ENCODE measurements at places on chromosomes 16 and 17.

- DNase-seq: no peak
Measured at GRCh38 chr17:67466251-67466796, 89.2 kb downstream of the PITPNC1 start.

DNA sequence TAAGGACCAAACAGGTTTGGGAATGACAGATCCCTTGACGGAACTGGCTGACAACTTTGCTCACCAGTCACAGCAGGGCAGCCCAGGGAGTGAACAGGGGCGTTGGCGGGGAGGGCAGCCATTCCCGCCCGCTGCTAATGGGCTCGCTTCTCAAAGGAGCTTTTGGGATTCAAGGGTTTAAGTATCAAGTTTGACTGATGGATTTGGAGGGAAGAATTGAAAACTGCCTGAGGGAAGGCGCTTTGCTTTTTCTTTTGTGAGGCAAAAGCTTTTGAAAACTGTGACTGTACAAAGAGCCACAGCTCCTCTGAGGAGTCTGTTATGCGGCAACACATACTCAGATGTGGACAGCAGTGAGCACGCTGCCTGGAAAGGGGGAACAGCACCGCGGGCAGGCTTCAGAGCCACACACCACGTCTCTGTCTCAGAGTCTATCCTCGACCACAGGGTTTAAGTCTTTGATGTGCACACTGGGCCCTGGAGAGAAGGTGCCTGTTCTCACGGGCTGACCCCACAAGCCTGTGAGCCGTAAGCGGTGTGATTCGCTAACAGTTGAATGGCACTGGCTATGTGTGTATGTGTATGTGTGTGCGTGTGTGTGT is 79.9 kb upstream of the HSBP1 start:
- peak; percentile 31 for DNase-seq

DNA sequence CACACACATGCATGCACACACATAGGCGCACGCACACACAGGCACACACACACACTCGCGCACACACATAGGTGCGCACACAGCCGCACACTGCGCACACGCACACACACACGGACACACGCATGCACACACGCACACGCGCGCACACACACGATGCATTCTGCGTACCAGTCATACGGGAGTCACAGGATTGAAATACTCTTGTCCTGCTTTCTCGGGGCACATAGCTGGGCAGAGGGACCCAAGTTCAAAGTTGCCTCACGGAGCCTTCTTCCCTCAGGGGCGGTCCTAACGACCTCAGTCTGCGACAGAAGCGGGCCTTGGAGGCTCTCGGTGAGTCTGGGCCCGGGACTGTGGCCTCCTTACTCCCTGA is 56.0 kb downstream of the MRM1 start:
- DNase-seq: no peak

- no peak for DNase-seq
Measured at GRCh38 chr17:57408071-57408811, 151.9 kb downstream of the MSI2 start.

GRCh38 chr16:19913340-19913645 is 28.6 kb upstream of the GPRC5B start:
- DNase-seq: no peak

DNA sequence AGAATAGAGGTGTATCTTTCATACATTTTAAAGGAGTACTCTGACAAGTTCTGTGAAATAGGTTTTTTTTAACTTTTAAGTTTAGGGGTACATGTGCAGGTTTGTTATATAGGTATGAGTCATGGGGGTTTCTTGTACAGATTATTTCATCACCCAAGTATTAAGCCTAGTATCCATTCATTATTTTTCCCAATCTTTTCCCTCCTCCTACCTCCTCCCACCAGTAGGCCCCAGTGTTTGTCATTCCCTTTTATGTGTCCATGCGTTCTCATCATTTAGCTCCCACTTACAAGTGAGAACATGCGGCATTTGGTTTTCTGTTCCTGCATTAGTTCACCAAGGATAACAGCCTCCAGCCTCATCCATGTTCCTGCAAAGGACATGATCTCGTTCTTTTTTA is 175.5 kb downstream of the CYB561 start:
- no peak for DNase-seq

DNA sequence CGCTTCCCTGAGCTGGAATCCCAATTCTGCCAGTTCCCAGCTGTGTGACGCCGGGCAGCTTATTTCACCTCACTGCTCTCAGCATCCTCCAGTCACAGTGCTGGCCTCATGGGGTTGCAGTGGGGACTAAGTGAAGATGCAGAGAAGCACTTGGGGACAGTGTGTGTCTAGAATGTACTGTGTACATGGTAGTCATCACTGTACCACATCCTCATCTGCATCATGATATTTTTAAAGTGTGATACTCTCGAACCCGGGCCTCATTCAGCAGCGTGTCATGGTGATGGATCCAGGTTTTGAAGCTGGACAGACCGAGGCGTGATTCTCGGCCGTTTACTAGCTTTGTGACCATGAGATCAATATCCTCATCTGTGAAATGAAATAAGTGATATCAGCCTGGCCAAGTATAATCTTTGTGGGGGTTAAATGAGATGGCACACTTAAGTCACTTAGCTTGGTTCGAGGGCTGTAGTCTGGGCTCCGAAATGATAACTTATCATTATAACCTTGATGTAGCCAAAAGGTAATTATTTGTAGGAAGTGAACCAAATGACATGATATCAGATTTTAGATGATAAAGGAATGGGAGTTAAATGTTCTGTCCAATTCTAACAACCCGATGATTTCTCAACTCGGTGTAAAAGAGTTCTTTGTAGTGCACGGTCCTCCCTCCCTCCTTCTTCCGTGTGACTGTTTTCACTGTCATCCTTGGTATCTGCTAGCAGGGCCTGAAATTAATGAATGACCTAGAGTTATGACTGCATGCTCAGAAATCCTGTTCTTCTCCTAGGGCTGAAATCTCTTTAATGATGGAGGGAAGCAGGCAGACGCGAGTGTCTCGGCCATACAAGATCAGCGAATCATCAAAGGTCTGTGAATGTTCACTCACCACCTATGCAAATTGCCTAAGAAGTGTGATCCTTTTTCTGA is 2.0 kb downstream of the KLHL36 start:
- peak; percentile 42 for DNase-seq

DNA sequence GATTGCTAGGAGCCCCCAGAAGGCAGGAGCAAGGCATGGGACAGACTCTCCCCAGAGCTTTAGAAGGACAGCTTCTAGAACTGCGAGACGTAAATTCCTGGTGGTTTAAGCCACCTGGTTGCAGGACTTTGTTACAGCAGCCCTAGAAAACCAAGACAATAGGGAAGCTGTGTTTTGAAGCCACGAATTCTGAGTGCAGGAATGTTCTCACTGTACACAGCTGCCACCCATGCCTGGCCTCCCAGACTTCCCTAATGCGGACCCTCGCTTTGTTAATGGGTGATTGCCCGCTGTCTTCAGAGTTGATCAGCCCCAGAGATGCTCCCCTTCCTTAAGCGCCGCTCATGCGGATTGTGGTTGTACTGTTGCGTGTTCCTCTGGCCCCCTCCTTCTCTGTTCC is 177.1 kb downstream of the MSI2 start:
- DNase-seq: no peak

DNA sequence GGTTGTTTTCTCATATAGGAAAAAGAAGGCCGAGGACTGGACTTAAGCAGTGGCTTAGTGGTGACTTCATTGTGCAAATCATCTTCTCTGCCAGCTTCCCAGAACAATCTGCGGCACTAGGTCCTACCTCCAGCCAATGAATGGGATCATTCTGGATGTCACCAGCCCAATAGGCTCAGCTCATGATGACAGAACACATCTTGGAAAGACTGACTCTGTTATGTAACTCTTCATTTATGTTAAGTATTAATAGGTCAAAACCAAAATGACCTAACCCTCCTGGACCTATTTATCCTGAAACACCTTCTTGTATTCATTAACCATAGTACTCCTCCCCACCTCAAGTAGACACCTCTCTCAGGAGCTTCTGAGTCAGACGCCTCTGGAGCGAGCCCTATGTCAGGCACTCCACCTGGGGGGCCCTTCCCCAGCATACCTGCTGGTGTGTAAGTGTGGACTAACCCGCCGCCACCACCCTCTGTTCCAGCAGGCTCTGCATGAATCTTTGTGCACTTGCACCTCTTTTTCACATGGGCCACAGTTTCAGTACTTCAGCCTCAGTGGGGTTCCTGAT is 7.2 kb downstream of the ARL2BP start:
- no peak for DNase-seq

DNA sequence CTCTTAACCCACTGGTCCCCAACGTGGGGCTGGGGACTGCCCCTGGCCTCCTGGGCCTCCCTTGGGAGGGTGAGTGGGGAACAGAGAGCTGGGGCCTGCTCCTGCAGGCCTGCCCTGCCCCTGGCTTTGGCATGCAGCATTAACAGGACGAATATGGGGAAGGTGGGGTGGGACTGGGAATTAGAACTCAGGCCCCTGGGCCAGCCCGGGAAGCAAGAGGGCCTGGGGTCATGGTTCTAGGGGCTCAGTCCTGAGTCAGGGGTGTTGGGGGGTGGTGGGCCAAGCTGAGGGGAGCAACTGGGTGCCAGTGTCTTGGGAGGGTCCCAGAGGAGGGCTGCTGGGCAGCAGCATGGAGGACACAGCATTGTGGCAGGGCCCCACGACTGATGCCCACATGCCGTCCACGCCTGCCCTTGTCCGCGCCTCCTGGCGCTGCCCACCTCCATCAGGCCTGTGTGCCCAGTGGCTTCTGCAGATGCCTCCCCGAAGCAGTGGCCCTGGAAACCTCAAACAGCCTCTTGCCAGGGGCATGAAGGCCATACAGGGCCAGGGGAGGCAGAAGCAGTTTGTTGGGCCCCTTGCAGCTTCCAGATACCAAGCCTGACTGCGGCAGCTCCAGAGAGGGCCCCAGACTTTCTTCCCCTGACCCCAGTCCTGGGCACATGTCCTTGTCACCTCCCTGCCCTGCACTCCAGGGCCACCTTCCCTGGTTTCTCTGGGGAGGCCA is 4.8 kb downstream of the MAP2K3 start:
- no peak for DNase-seq

DNA sequence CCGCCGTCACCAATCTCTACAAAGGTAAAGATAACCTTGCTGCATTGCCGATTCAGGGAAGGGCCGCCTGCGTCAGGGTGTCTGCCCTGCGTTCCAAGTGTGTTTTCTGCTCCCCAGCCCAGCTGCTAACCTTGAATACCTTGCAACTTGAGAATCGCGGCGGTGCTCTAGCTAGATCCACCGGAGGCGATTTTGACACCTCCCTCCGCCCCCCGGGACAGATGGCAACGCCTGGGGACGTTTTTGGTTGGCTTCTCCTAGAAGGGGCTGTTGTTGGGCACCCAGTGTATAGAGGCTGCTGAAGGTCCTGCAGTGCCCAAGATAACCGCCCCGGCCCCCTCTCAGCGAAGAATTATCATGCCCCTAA is 1.5 kb downstream of the HAPSTR1 start:
- DNase-seq: no peak
